ENCODE measurements at places on chromosomes 7 and 10.

- DNase-seq = no peak
Measured at GRCh38 chr10:806451-807162, 117.1 kb upstream of the DIP2C start.

- DNase-seq = peak; percentile 50
Measured at GRCh38 chr10:46006219-46006618, 24.2 kb downstream of the NCOA4 start.

DNA sequence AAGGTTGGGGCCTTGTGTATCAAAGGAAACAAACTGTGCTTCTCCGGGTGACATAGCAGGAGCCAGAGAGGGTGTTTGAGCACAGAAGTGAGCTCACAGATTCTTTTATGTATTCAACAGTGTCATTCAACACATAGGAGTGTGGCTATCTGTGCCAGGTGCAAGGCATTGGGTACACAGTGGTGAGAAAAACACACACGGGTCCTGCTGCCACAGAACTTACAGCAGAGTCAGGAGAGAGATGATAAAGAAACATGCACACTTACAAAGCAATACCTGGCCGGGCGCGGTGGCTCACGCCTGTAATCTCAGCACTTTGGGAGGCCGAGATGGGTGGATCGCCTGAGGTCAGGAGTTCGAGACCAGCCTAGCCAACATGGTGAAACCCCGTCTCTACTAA, 16.3 kb upstream of the ECHDC3 start:
- DNase-seq = no peak

DNA sequence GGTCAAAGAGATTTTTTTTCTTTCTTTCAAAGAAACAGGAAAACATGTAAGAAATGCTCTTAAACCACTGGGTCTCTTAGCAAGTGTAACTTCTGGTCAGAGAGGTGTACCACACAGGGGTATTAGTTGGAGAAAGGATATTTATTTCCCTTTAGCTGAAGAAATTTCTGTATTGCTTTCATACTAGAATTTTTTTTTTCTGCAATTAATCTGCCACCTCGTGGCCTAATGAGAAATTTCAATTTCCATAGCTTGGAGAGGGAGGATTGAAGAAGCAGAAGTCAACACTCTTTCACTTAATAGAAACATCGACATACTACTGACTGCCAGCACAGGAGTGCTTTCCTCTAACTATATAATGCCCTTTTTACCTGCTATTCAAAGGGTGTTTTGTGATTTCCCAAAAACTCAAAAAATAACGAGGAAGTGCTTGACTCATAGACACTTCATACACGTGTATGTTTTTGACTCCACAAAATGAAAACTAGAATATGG, 177.6 kb upstream of the NAMPT start:
- DNase-seq = peak; percentile 67

GRCh38 chr7:80661729-80662128, 23.3 kb downstream of the CD36 start:
- DNase-seq = no peak

DNA sequence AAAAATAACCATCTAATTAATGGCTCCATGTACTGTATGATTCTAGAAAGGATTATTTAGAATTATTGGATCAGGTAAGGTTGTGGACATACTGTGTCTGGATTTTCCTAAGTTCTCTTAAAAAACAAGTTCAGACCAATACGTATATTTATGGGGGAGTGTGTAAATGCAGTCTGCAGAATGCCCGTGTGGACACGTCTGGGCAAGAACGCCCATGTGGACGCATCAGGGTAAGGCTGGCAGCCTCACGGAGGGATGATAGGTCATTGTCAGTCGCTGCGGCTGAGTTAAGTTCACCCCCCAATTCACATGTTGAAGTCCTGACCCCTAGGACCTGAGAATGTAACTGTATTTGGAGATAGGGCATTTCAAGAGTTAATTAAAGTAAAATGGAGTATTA, 160.0 kb upstream of the SHH start:
- DNase-seq = no peak

DNA sequence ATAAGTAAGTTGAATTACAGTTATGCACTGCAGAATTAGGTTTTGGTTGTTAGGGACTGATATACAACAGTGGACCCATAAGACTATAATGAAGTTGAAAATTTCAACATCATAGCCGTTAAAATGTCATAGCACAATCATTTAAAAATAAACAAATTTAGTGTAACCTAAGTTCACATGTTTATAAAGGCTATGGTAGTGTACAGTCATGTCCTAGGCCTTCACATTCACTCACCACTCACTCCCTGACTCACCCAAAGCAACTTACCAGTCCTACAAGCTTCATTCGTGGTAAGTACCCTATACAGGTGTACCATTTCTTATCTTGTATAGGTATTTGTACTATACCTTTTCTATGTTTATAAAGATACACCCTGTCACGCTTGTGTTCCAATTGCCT, 113.7 kb downstream of the RAB11FIP2 start:
- peak; percentile 55 for DNase-seq

DNA sequence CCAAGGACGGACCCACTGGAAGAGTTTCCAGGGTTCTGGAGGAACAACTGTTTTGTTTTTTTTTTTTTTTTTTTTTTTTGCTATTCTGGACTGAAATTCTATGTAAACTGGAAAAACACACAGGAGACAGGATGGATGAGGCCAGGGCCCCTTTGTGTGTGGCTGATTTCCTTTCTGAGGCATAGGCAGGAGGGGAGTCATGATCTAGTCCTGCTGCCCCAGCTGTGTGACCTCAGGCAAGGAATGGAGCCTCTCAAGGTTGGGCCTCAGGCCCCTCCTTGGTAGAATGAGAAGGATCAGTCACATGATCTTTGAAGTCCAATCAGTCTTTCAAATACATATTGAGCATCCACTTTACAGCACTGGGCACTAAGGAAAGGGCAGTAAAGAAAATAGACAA, 87.6 kb downstream of the SH3PXD2A start:
- DNase-seq = no peak
